ENCODE measurements at places on chromosomes 7 and 10.

DNA sequence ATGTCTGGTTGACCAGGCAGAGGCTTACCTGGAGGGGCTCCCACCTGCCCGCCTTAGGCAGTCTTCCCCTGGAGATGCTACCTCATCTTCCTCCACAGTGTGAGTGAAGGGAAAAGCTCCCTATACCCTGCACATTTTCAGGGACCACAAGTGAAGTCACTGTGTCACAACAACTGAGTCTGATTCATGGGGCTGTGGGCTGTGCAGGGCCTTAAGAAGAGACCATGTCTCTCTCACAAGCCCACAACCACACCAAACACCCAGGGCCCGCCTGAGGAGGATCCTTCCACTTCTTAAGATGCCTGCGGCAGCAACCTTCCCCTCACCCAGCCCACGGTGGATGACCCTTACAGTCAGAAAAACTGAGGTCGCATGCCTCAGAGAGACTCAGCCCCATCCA lies 118.3 kb downstream of the KMT2E start:
- DNase-seq, result no peak

DNA sequence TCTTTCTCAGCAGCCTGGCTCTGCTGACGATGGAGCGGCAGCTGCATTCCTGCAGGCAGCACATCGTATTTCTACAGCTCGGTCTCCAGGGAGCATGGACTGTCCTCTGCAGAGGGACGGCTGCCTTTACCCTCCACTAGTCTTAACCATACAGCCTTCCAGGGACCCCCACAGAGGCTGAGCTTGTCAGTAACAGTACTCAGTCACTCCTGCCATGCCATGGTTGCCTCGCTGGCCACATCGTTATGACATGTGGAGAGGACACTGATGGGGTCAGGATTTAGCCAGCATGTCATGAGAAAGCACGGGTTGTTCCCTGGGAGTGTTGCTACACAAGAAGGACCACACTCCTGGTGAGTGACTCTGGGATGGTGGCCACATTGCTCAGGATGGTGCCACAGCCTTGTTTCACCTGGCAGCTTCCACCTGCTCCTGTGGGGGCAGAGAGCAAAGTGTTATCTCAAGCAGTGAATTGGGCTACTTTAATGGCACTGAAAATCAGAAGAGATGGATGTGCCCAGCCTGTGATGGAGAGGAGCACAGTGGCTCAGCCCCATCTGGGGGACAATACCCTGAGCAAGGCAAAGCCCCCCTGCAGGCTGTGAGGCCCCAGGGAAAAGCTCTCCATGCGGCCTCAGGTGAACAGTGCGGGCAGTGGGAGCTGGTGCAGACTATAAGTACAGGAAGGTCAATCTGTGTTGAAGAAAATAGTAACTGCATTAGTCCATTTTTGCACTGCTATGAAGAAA lies 443.9 kb downstream of the TCERG1L start:
- DNase-seq, result no peak

DNA sequence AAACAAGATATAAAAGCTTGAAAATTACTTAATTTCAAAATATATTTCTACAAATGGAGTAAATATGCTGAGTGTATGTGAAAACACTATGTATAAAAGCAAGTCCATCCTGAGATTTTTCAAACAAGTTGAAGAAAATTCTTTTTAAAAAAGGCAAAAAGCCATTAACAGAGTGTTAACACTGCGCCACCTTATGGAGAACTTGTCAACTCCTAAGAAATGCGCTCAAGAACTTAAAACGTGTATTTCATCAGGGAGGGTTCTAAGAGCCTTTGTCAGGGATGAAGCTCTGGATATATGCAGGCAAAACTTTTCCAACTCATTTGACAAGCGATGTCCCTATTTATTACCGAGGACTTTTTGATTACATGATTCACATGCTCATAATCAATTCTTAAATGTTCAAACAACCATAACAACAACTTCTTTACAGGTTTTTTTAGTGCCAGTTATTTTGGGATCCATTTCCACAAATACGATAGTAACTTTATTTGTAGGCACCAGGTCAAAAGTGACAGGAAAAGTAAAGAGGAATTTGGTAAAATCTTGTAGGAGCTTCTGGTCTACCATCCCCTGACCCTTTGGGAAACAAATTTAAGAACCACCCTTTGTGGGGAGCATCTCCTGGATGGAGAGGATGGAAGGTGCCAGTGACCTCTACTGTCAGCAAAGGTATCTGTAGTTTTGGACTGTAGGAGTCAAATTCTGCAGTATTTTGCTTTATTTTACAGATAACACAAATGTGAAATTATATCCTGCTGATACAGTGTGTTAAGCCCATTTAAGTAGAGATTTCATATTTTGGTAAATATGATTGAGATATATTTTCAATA lies 23.2 kb downstream of the CALCR start:
- peak; percentile 72 for DNase-seq

DNA sequence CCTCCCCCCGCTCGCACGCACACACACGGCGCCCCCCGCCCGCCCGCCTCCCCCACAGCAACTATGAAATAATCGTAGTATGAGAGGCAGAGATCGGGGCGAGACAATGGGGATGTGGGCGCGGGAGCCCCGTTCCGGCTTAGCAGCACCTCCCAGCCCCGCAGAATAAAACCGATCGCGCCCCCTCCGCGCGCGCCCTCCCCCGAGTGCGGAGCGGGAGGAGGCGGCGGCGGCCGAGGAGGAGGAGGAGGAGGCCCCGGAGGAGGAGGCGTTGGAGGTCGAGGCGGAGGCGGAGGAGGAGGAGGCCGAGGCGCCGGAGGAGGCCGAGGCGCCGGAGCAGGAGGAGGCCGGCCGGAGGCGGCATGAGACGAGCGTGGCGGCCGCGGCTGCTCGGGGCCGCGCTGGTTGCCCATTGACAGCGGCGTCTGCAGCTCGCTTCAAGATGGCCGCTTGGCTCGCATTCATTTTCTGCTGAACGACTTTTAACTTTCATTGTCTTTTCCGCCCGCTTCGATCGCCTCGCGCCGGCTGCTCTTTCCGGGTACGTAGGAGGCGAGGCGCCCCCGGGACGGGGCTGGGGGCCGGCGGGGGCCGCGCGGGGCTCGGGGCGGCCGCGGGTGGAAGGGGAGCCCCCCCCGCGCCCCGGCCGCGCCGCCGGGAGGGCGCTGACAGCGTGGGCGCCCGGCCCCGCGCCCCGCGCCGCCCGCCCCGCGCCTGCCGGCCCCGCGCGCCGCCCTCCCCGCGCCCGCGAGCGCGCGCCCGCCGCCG lies 441 bp downstream of the BMI1 start:
- DNase-seq, result peak; percentile 80

- no peak for DNase-seq
These were observed 5.0 kb downstream of the HOXA5 start for GRCh38 chr7:27138472-27138871.

DNA sequence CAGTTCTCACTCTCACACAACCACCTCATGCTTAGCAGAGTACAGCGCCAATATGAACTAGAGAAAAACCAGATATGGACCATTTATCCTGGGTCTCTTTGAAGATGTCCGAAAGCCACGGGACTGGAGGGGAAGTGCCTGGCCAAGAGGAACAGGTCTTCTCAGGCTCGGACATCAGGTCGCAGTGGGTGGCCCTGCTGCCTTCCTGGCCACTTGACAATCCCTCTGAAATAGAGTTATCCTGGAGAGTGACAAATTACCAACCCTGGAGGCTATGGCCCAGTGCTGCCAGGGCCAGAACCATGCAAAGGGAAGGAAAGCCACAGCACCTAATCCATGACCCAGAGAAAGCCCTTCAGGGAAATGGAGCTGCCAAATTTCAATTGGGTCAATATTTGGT lies 646.8 kb upstream of the NRP1 start:
- no peak for DNase-seq

GRCh38 chr7:134685250-134685649 lies 38.6 kb downstream of the BPGM start:
- DNase-seq, result no peak

DNA sequence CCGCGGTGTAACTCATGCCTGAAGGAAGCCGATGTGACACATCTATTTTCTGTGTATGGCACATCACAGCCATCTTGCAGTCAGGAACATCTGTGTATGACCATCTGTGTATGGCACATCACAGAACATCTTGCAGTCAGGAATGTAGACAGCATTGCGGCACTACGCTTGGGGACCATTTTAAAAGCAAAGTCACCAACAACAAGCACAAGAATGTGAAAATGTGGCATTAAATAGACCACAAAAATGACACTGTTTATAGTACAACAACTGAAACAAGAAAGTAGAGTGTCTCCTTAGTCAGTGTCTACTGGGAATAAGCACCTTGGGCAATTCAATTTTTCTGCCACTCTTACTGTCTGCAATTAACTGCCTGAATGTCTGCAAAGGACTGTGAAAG lies 124.4 kb downstream of the HGF start:
- no peak for DNase-seq

GRCh38 chr7:148095066-148095465 lies 495.5 kb upstream of the C7orf33 start:
- no peak for DNase-seq

GRCh38 chr7:116279217-116279616 lies 68.9 kb downstream of the TES start:
- no peak for DNase-seq

GRCh38 chr10:121921238-121921931 lies 6.4 kb downstream of the ATE1 start:
- DNase-seq, result peak; percentile 73

DNA sequence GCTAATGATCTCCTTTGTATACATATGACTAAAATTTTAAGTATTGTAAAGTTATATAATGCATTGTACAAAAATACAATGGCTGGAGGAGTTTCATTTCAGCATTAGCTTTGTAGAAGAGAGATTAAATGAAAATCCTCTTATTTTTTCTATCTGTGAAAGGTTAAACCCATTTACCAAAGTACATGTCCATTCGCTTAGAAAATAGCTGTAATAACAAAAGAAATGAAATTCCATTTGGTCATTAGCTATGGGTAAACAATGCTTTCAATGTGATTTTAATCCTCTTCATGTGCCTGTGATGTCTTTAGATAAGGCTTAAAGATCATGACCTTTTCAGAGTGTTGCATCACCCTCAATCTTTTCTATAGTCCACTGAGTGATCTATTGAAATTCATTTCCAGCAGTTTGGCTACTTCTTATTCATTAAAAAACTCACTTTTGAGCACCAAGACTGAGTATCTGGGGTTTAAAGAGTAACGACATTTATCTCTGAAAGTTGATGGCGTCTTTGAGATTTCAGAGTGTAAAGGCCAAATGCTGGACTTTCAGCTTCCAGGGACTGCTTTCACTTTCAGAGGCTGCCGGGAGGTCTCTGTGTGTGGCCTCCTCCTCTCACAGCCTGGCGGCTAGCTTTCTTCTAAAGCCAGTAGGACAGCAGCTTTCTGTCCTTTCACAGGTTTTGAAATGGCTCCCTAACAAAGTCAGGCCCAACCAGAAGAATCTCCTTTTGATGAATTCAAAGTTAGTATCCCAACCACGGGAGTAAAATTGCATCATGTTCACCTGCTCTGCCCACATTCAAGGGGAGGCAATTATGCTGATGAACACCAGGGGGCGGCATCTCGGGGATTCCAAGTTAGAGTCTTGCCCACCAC lies 701.4 kb upstream of the COBL start:
- no peak for DNase-seq

- DNase-seq, result no peak
These were observed 185.7 kb downstream of the SFMBT2 start for GRCh38 chr10:7225133-7225532.

- DNase-seq, result peak; percentile 80
These were observed 69.8 kb upstream of the STEAP1B start for GRCh38 chr7:22569586-22570321.

- DNase-seq, result peak; percentile 8
These were observed 163.8 kb downstream of the LCOR start for GRCh38 chr10:96995851-96996250.

GRCh38 chr7:107667341-107667740 lies 6.7 kb downstream of the SLC26A4 start:
- DNase-seq, result peak; percentile 29

GRCh38 chr10:74871595-74872382 lies 45.4 kb downstream of the KAT6B start:
- DNase-seq, result no peak

DNA sequence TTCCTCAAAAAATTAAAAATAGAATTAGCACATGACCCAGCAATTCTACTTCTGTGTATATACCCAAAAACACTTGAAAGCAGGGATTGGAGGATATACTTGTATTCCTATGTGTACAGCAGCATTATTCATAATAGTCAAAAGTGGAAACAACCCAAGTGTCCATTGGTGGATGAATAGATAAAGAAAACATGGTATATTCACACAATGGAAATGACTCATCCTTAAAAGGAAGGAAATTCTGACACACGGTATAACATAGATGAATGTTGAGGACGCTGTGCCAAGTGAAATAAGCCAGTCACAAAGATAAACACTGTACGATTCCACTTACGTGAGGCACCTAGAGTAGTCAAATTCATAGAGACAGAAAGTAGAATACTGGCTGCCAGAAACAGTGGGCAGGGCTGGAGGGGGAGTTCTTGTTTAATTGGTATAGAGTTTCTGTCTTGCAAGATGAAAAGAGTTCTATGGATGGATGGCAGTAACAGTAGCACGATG lies 26.6 kb upstream of the KAT6B start:
- DNase-seq, result peak; percentile 94

DNA sequence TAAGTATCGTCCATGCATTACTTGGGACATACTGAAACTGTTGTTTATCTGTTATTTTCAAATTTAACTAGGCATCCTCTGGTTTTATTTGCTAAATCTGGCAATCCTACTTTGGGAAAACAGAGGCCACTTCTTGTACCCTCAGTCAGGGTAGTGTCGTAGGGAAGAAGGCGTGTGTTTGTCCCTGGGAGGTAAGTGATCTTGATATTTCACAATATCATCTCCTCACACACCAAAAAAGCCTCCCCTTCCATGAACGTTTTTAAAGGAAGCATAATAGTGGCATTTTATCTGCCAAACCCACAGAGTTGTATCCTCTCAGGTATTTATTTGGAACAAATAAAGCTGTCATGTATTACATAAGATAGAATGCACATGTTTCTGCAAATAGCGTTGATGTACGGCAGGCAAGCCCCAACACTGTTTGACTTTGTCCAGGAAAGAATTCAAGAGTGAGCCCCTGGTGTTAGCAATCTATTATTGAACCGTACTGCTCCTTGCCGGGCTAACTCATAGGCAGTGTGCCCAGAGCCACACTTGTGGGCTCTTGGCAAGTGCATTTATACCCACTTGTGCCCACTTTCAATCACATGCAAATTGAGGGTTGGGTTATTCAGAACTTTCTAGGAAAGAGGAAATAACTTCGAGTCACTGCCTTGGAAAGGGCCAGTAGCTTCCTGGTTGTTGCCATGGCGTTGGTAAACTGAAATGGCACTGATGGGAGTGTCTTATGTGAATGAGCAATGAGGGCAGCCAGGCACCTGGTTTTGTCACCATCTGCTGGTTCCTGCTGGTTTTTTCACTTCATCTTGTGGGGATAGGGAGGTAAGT lies 266.0 kb downstream of the USP6NL start:
- DNase-seq, result peak; percentile 35

DNA sequence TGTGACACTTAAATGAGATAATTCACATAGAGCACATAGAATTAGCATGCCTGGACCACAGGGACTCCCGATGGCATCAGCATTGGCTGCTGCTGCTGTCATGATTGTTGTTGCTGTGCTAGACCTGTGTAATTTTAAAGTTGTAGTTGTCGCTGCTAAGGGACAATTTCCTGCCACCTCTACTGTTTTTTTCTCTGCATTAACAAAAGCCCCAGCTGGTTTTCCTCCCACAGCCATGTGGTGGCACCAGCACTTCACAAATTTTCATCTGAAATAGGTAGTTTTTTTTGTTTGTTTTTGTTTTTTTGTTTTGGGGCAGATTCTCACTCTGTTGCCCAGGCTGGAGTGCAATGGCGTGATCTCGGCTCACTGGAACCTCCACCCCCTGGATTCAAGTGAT lies 25.4 kb upstream of the PRXL2A start:
- peak; percentile 68 for DNase-seq
